ENCODE measurements at places on chromosomes 4 and X.

DNA sequence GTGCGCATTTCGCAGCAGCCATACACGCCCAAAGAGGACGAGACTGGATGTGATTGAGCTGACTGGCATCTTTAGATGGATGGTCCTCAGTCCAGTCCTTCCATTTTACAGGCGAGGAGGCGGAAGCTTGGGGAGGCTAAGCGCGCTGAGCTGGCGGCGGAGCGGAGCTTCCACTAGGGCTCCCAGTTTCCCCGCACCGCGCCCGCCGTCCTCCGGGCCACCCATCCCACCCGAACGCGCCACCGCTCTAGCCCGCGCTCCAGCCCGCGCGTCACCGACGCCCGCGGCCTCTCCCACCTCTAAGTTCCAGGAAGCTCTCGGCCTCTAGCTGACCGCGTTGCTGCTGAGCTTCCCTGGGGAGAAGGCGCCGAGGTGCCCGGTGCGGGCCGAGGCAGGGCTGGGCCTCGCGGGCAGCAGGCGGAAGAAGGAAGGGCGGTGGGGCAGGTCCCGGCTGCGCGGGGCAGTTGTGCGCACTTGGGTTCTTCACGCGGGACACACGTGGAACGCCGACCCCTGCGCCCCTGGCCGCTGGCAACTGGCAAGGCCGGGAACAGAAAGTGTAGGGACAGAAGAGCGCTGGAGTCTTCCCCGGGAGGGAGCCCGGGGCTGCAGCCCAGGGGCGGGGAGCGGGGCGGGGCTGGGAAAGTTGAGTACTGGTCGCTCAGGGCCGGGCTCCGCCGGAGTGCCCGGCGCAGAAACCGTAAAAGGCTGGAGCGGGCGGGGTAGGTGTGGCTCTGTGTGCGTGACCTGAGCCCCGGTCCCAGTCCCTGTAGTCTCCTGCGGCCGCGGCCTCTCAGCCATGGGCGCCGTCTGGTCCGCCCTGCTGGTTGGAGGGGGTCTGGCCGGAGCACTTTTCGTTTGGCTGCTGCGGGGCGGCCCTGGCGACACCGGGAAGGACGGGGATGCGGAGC, at the start of gene STBD1:
TSS of gene STBD1 (plus strand) at position 763 of the 911 bp plus-strand sequence. CDS start at position 800, 37 bp downstream.
- DNase-seq, result no peak

DNA sequence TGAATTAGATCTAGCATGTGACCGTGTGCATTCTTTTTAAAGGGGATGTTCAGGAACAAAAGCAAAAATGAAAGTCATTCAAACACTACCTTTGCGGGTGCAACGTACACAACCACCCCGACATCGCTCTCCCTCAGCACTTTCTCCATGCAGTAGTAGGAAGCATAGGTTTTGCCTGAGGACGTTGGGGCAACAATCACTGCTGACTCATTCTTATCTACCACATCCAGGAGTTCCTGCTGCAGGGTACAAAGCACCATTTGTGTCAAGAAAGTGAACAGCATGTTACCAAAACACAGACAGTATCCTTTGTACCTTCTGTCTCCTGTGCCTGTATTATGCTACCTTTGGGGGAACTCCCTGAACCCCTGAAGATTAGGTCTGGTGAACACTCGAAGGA, 58.6 kb downstream of the DDX60L start:
- no peak for DNase-seq

DNA sequence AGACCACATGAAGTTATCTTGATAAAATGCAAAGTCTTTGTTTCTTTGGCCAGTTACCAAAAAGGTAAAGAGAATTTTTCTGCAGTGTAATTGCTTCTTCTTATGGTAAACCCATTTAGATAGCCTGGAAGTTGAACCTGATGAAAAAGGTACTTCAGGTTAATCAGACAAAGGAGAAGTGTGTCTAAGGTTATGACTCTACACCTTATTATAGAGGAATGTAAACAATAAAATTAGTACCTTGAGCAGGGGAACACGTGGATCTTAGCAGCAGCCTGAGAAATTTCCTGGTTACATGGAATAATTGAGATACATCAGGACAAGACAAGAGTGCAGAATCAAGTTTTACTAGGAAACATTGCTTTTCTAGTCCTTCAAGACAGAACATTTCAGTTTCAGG, 70.8 kb downstream of the RAP1GDS1 start:
- no peak for DNase-seq

- DNase-seq, result no peak
Observed at GRCh38 chr4:42123071-42123644, 29.3 kb downstream of the BEND4 start.

- no peak for DNase-seq
Observed at GRCh38 chrX:19532709-19533108, 17.4 kb upstream of the MAP3K15 start.

- DNase-seq, result no peak
Observed at GRCh38 chr4:14879683-14880082, 122.6 kb upstream of the CPEB2 start.

GRCh38 chrX:150365990-150366911, 3.1 kb downstream of the MAMLD1 start:
- no peak for DNase-seq

DNA sequence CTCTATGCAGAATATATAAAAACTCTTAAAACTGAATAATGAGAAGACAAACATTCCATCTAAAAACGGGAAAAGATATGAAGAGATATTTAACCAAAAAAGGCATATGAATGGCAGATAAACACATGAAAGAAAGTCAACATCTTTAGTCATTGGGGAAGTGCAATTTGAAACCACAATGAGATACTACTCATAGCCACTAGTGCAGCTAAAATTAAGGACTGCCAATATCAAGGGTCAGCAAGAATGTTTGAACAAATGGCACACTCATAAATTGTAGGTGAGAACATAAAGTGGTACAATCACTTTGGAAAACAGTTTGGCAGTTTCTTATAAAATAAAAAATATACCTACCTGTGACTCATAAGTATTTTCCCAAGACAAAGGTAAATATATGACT, 534.9 kb upstream of the DIPK2B start:
- no peak for DNase-seq

DNA sequence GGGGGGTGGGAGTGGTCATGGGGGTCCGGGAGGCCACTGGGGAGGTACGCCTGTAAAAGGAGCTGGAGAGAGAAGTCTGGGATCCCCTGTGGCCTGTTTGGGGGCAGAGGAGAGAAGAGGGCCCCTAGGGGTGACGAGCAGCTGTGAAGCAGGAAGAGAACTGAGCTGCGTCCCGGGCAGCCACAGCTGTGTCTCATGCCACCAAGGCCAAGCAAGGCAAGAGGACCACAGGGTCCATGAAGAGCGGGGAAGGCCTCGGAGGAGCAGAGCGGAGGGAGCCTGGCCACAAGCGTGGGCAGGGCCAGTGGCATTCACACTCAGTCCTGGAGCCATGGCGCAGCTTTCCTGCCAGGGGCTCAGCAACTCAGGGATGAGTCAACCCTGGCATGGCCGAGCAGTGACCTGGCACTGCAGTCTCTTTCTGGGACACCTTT, 13.6 kb upstream of the NAT8L start:
- no peak for DNase-seq

DNA sequence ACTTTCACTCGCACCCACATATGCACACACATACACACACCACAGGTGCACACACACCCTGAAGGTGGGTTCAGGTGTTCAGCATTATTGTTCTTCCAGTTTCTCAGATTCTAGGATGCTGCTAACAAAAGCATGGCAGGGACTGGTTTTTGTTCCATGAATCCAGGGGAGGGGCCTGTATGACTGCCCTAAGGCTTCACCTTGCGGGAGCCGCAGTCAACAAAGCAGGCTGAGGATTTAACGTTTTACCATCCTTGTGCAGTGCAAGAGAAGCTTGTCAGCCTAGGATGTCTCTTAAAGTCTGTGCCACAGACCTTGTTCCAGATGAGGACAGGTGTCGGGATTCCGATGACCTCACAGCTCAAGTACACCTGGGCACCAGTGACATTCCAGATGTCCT, 61.8 kb downstream of the POLR2B start:
- no peak for DNase-seq

DNA sequence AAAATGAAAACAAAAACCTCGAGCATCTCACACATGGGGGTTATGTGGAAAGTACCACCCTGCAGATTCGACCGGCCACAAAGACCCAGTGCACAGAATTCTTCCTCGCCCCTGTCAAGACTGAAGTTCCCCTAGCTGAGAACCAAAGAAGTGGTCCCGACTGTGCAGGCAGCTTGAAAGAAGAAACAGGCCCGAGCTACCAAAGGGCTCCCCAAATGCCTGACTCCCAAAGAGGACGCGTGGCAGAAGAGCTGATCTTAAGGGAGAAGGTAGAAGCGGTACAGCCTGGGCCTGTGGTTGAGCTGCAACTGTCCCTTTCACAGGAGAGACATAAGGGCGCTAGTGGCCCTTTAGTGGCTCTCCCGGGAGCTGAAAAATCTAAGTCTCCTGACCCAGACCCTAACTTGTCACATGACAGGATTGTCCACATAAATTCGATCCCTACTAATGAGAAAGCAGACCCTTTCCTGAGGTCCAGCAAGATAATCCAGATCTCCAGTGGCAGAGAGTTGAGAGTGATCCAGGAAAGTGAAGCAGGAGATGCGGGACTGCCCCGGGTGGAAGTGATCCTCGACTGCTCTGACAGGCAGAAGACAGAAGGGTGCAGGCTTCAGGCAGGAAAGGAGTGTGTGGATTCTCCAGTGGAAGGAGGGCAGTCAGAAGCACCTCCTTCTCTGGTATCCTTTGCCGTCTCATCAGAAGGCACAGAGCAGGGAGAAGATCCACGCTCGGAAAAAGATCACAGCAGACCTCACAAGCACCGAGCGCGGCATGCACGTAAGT, 108.8 kb upstream of the MYOZ2 start:
- no peak for DNase-seq

DNA sequence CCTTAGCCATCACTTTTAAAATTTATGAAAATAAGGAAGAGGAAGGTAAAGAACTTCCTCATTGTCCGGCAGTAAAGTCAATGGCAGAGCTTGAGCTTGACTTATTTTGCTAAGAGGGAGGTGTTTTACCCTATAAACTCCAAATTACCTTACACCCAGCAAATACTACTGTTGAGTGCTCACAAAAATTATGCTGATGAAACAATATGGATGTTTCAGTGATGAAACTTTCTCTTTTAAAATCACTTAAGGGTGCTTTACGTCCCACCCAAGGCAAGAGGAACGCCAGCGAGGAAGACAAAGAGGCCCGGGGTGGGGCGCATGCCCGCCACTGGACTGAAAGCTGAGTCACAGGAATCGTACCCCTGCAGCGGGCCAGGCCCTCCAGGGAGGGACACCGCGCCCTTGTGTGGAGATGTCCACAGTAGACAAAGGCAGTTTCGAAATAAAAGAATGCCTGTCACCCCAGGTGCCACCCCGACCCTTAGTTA, 560 bp upstream of the TMSB4X start:
- no peak for DNase-seq

DNA sequence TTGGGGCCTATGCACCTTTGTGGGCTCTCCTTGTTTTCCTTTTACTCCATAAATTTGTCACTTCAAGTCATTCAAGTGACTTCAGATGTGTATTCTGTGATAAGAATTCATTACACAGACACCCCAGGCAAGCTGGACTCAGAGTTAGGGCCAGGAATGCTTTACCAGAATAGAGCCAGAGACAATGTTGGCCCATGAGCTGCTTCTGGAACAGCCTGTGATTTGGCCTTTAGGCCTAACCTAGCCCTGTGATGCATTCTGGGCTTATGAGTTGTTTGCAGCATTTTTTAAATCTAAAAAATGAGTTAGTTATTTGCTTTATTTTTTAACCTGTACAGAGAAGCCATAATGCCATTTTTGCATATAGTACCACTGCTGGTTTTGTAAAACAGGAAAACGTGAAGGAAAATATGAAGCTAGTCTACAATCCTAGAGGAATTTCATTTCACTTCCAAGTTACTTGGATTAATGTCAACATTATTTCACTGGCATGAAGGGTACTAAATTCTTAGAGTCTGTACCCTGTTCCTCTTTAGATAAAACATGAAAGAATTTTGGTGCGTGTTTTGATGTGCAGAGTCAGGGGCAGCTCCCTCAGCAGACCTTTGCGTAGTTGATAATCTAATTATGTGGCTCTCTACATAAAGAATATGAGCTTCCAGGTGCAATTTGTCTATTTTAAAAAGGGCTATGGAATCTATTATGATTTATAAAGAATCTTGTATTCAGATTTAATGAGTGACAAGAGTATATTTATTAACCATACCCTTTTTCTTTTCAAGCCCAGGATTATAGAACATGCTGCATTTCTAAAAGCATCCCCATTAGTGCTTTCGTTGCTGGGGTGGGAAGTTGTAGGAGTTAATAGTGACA, 84.7 kb downstream of the ARHGAP10 start:
- no peak for DNase-seq

- DNase-seq, result no peak
Observed at GRCh38 chrX:39309018-39309635, 507.9 kb downstream of the MID1IP1 start.

DNA sequence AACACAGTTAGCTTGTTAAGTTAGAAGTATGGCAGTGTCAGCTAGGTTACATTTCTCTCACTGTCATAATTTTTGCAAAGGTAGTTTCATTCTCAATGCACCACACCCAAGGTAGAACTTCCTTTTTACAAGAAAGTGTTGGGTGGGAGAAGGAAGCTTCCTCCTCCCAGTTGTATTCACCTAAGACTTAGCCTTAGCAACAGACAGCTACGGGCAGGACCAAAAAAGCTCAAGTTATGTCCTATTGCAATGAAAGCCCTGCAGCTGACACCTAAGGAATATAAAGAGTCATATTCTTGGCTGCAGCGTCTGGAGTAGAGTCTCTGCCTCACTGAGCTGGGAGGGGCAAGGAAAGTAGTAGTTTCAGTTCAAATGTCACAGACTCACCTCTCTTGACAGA, 25.1 kb upstream of the PRDM8 start:
- no peak for DNase-seq

- DNase-seq, result no peak
Observed at GRCh38 chr4:173794662-173795061, 264.6 kb upstream of the HAND2 start.

DNA sequence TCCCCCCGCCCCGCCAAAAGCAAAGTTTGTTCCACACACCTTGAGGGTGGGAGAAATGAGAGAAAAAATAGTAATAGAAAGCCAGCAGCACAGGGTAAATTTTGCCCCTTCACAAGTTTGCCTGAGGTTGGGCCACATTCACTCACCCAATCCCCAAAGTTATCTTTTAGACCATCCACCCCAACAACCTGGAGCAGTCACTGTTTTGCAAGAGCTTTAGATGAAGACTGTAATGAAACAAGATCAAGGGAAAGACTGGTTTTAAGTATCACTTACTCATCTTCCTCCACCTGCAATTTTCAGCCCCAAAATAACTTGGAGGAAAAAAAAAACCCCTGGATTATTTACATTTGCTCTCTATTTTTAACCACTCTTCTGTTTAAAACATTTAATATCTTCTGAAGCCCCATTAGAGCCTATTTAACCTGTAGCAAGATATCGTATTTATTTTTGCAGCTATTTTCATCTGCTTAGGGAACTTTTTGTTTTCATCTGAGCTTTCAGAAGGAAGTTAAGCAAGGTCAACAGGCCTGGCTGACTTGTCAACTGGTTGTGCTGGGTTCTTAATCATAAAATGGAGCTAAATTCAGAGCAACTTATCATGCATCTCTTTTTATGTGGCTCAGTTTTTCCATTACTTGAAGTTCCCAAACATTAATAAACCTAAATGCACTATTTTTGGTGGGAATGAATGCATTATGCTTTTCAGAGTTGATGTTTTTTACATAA, 24.6 kb upstream of the TBL1X start:
- no peak for DNase-seq

- DNase-seq, result no peak
Observed at GRCh38 chr4:2941138-2942036, 21.8 kb downstream of the NOP14 start.

All from GM12878 (cell line).